ENCODE measurements at places on chromosomes 4 and X.

DNA sequence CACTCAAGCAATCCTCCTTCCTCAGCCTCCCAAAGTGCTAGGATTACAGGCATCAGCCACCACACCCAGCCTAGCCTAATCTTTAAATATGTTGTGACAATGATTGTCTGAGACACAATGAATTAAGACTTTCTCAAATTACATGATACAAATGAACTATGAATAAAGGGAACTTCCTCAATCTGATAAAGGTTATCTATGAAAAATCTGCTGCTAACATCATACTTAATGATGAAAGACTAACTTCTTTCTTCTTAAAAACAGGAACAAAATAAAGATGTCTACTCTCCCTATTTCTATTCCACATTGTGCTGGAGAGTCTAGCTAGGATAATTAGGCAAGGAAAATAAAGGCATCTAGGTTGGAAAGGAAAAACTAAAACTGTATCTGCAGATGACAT, 60.0 kb downstream of the PDHA1 start:
- no peaks in the 10 kb centered on the region for H3K4me1 ChIP-seq
- peaks cover 13% of the 10 kb centered on the region for H3K27me3 ChIP-seq
- H3K4me3 ChIP-seq, result no peak overlapping the region
- DNase-seq, result no peak
- H3K27ac ChIP-seq, result no peak overlapping the region
- H3K36me3 ChIP-seq, result no peaks in the 10 kb centered on the region

- H3K36me3 ChIP-seq, result no peaks in the 10 kb centered on the region
- no peaks in the 10 kb centered on the region for H3K27me3 ChIP-seq
- no peak for DNase-seq
- no peak overlapping the region for H3K27ac ChIP-seq
- H3K4me3 ChIP-seq, result no peak overlapping the region
These were observed 19.2 kb upstream of the PLCXD1 start for GRCh38 chrX:261919-262352.

DNA sequence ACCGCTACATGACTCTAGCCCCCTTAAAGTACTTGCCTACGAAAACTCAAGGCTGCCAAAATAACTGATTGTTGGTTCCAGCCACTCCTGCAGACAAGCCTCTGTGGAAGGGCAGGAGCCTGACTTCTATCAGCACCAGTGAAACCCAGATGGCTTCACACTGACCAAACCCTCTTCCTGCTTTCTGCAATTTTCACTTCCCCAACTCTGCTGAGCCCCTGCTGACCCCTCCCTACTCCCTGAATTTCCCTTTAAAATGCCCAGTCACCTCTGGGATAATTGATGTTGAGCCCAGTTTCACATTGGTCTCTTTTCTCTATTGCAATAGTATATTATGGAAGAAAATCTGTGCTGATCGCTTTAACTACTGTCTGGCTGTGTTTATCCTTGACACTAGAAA, 61.6 kb upstream of the STS start:
- H3K27ac ChIP-seq, result no peak overlapping the region
- H3K27me3 ChIP-seq, result no peaks in the 10 kb centered on the region

DNA sequence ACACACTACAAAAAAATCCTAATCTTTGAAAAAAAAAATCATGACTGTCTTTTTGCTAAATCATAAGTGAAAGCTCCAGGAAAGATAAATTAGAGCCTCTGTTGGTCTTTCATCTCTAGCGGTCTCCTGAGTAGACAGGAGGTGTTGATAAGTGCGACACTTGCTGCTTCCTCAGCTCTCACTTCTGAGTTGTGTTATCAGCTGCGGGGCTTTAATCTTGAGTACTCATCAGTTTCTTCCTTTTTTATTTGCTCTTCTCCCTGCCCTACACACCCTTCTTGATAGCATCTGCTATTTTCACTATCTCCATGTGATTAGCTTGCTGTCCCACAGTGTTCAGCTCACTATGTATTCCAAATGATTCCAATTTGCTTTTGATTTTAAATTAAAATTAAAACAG, 1449.2 kb downstream of the C4orf33 start:
- H3K36me3 ChIP-seq, result no peaks in the 10 kb centered on the region
- no peak overlapping the region for H3K4me3 ChIP-seq
- H3K4me1 ChIP-seq, result no peaks in the 10 kb centered on the region
- DNase-seq, result no peak

DNA sequence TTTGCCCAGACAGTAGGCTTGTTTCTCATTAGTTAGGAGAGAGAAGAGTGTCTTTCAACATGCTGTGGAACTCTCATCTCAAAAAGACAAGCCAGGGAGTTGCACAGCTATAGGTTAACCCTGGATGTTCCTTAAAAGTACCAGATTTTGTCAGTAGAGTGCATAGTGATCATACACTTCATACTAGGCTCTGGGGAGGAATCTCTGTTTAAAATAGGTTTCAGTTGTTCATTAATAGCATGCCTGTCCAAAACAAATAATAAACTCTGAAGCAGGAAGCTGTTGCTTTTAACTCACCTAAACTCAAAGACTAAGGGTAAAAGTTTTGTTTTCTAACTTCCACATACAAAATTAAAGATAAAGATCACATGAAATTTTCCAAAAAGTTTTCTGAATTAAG, 1948.4 kb downstream of the C4orf33 start:
- H3K27ac ChIP-seq, result no peak overlapping the region
- no peak overlapping the region for H3K4me3 ChIP-seq
- DNase-seq, result no peak
- no peaks in the 10 kb centered on the region for H3K36me3 ChIP-seq
- no peaks in the 10 kb centered on the region for H3K4me1 ChIP-seq
- no peaks in the 10 kb centered on the region for H3K27me3 ChIP-seq

All from MCF 10A (cell line).